Activated T-helper 1 cell treated with Interleukin-2 at 50 U/mL for 16 hours (primary cell): ENCODE measurements at places on chromosomes 4 and X.

DNA sequence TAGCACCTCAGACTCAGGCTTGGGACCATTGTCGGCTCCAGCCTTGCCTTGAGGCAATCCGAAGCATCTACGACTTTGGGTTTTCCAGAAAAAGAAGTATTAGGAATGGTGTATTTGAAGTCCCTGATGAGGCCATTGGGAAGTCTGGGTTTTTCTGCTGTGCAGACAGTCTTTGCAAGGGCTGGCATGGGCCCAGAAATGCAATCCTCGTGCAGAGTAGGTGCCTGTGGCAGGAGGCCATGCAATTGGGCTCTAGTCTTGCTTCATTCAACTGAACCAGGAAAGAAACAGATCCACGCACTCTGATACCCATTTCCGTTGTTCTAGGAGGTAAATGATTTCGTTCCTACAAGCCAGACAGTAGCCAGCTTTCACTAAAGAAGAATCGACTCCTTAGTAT, 12.4 kb downstream of the ZFP92 start:
- DNase-seq: no peak

- DNase-seq: no peak
Measured at GRCh38 chrX:43958529-43958928, 14.7 kb downstream of the NDP start.

GRCh38 chrX:56994375-56995270, 718 bp downstream of the SPIN3 start:
- DNase-seq: no peak

- no peak for DNase-seq
Measured at GRCh38 chr4:83569987-83570386, 34.1 kb downstream of the GPAT3 start.

DNA sequence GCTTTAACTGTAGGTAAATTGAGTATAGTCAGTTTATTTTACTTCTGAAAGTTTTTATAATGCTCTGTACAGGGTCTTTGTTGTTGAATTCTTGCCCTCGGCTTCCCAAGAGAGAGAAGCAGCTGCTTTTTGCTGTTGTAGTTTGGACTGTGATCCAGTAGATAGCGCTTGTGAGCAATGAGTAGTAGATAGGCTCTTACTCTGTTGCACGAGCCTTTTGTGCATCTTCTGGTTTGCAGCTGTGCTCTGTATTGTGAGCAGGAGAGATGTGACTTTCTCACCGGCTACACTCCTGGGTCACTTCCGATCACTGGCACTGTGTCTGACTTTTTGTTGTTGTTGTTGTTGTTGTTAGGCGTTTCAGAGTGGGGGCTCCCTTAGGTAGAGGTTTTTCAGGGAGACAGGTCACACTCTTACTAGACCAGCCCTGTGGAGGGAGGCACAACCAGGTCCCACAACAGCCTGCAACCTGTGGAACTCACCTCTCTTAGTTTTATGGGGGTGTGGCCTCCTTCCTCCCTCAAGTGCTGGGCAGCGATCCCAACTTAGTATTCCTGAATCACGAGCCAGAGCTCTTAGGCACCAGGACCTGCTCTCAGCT, 822.1 kb upstream of the GALNTL6 start:
- no peak for DNase-seq

DNA sequence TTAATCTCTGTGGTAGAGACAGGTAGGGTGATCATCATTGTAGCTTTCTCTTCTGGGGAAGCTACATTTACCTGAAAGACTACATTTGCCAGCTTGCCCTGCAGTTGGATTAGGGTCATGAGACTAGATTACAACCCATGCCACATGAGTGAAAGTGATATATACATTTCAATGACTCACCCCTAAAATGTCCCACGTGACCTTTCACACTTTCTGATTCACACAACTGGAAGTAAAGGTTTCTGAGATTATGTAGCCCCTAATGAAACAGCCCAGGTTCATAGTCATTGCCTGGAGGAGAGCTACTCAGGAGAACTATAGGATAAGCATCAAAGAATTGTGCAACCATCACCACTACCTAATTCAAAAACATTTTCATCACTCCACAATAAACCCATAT, 17.8 kb downstream of the PDCL2 start:
- DNase-seq: no peak

GRCh38 chrX:99798936-99799335, 611.1 kb downstream of the PCDH19 start:
- DNase-seq: no peak

DNA sequence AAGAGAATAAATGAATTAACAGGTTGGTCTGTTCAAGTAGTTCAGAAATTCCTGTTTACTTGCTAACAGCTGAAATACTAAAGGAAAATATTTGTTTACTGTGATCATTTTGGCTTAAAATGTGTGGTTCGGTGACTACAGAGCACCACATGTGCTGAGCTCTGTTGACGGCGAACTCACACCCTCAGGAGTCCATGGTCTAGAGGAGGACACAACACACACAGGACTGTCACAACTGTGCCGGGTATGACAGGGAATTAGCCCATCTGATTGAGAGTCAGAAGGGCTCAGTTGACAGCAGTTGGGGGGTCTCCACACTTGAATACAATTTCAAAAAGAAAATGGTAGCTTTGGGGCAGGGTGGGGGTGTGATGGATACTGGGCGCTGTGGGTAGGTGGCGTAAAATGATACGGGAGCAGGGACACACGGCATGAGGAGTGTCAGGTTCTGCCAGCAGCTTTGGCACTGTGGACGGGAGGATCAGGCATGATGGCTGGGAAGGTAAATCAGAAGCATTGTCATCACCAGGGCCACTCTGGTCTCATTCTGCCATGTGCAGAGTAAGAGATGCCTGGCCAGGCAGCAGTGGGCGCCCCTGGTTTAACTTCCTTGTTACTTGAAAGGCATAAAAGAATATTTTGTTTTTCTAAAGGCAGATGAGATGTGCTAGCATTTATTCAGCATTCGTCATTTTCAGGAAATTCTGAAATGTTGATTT, 33.3 kb downstream of the CLDN22 start:
- DNase-seq: no peak

GRCh38 chrX:3191201-3191600, 149.9 kb downstream of the ARSF start:
- no peak for DNase-seq
